HL-60 (cell line): ENCODE measurements at places on chromosomes 2 and 18.
A peak's percentile ranks its signal among the peaks of the same experiment; 100 is the strongest.

DNA sequence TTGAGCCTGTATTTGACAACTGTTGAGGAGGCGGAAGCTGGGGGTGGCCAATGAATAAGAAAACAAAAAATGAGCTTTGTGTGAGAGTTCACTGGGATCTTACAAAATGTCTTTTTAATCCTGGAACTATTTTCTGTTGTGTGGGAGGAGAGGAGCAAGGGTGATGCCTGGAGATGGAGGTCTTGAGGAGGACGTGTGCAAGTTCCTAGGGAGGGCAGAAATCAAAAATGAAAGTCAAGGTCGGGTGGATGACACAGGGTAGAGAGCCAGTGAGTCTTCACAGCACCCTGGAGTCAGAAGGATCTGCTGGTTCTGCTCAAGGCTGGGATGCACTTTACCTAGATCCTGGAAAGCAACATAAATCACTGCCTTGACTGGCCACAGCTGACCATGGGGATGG, 180.3 kb upstream of the PKDCC start:
- no peak for DNase-seq

GRCh38 chr2:31874071-31874470, 136.7 kb downstream of the MEMO1 start:
- no peak for DNase-seq

GRCh38 chr2:163756588-163756987, 20.8 kb upstream of the FIGN start:
- DNase-seq: no peak

DNA sequence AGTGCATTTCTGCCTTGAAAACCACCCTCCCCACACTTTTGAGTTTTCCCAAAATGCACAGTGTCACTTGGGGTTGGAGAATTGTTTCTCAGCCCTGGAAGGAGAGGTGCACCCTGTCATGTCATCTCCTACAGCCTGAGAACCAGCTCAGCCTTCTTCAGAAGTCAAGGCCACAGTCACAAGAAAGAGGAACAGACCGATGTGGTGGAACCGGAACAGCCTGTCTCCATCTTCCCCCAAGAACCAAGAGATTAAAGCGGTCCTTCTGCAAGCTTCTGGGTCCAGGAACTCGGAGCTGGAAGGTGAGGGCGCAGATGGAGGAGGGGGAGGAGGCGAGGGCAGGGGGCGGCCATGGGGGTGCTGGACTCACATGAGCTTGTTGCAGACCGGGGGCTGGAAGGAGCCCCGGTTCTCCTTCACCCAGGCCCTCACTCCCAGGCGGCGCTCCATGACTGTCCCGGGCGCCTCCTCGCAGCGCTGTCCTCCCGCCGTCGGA, 248 bp downstream of the HAAO start:
- DNase-seq: peak; percentile 72

DNA sequence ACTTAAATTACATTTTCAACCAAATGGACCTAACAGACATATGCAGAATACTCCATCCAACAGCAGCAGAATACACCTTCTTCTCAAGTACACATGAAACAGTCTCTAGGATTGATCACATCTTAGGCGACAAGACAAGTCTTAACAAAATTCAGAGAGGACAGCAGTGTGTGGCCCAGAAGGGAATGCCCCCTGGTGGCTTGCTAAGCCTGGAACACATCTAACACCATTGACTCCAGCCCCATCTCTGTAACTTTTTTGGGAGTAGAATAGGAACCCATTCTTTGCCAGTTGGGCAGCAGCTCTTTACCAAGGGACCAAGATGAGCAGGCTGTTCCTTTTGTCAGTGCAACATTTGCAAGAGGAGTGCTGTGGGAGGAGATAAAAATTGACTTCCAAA, 249.9 kb downstream of the PLCL1 start:
- DNase-seq: no peak

DNA sequence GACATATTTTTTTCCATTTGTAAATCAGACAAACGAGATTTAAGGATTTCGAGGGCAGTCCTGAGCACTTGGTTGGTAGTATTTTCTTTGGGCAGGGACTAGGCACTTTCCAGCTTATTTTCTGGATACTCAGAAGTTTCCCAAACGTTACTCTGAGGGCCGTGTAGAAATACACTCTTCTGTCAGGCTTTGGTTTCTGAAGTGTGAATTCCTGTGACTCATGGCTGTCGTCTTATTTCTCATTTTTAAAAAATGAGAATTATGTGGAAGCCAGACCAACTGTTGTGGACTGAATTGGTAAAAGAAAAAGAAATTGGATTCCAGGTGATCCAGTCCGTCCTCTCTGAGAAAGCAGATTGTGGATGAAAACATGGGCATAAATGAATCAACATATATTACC, 658.6 kb upstream of the FANCL start:
- DNase-seq: no peak

- no peak for DNase-seq
Observed at GRCh38 chr18:48274301-48274700, 134.9 kb downstream of the ZBTB7C start.

DNA sequence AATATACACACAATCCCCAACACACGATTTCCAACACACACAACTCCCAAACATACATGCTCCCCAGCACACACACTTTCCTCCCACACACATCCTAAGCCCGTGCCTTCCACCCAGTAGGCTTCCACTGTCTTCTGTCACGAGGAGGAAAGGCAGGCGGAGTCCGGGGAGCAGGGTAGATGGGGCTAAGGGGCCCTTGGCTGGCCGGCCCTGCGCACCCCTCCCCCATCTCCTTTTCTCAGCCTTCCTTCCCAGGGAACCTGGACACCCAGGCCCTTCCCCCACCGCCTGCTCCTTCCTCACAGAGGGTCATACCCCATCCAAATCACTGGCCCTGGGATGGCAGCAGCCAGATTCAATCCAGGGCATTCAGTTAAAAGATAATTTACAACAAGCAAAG, 3.4 kb upstream of the PDCD1 start:
- no peak for DNase-seq

DNA sequence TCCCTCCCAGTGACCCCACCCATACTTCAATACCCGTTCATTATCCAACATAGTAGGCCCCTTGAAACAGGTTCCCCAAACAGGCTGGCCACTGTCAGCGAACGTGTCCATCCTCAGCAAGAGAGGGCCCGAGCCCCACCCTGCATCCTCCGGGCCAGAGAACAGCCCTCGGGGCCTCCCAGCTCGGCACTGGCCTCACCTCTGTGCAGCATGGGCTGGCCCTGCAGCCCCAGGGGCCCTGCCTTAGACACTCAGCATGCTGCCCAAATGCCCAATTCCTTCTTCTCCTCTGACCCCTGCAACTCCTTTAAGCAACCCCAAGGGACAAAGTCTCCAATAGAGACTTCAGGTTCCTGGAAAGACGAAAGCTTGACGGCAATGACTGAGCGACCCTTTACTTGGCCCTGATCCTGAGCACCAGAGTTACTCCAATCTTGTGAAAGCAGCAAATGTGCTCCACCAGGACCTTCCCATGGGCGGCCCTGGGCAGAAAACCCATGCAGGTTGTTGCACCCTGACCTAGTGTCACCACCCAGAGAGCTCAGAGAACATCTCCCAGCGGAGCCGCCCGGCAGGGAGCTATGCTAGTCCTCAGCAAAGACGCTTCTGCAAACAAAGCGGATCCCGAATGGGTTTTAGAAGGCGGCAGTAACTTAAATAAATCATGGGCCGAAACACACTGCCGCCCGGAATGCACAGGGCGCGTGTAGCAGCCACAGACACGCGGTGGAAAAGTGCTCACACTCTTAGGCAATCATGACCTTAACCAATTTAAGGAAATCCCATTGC, 782 bp downstream of the COL6A3 start:
- DNase-seq: no peak

GRCh38 chr2:46082531-46083485, 214.4 kb upstream of the EPAS1 start:
- DNase-seq: peak; percentile 63

DNA sequence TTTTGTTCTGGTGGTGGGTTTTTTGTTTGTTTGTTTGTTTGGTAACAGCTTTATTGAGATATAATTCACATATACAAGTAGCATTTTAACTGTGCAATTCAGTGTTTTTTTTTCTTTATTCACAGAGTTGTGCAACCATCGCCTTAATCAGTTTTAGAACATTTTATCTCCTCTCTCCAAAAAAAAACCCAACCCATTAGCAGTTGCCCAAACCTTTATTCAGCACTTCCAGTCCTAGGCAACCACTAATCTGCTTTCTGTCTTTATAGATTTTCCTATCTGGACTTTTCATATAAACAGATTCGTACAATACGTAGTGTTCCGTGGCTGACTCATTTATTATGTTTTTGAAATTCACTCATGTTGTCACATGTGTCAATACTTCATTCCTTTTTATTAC, 38.7 kb downstream of the CCDC138 start:
- no peak for DNase-seq

DNA sequence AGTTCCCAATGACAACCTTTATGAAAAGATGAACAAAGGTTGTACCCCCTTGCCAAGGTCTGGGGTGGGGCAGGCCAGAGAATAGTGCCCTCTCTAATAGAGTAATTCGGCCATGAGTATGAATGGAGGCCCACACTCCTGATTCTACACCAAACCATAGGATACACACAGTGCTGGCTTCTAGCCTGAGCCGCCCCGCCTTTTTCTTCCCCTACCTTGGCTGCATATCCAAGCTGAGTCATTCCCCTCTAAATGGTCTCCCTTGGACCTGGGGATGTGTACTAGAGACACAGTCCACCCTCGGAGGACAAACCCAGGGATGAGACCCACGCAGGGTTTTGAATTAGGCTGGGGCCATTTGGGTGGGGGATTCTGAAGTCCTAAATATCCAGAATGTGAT, 107.2 kb upstream of the CAPN13 start:
- DNase-seq: no peak
